Vagina (tissue), 2 donors: ENCODE measurements at places on chromosomes 4 and X.

DNA sequence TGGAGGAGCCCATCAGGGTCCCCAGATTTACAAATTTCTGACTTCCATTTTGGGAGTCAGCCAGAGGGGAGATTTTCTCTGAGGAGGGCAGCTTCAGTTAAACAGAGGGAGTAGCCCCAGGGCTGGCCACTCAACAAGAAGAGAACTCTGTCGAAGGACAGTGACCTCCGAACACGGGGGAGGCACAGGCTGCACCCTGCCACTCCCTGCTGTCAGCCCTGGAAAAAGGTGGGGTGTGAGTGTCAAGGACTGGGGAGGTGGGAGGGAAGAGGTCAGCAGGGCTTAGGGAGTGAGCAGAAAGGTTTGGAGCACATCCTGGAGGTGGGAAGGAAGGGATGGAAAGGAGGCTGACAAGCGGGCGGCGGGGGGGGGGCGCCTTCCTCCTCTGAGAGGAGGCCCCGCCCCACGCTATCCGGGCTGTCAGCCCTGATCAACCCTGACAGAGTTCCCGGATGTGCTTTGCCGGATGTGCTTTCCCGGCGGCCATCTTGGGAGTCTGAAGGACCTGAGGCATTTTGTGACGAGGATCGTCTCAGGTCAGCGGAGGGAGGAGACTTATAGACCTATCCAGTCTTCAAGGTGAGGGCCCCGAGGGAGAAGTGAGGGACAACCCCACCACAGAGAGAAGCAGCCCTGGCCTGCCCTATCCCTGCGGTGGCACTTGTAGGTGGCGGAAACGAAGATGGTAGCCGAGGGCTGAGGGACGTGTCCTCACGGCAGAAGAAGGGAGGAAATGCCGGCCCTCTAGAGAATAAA, at the start of gene MAGEC1:
Gene MAGEC1 (plus strand): TSS at position 495 of the 756 bp plus-strand sequence. CDS start 1,179 bp downstream, outside the sequence.
- peak; percentile 76 for DNase-seq

- no peak for DNase-seq
These were observed 132.5 kb upstream of the NHS start for GRCh38 chrX:17242470-17242869.

DNA sequence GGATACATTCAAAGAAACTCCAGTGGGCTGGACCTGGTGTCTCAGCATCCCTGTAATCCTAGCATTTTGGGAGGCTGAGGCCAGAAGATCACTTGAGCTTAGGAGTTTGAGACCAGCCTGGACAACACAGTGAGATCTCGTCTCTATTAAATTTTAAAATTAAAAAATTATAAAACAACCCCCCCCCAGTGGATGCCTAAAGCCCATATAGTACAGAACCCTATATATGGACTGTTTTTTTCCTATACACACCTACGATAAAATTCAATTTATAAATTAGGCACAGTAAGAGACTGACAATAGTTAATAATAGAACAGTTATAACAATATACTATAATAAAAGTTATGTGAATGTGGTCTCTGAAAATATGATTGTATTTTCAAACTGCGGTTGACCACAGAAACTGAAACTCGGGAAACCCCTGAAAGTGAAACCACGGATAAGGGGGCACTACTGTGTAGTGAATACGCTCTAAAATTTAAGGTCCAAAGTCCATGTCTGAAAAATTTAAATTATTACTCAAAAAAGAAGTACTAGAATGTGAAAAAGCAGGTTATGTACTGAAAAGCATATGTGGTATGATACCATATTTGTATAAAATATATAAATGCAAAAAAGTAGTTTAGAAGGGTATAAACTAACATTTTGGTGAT, 2.0 kb downstream of the SMIM14 start:
- DNase-seq: no peak

DNA sequence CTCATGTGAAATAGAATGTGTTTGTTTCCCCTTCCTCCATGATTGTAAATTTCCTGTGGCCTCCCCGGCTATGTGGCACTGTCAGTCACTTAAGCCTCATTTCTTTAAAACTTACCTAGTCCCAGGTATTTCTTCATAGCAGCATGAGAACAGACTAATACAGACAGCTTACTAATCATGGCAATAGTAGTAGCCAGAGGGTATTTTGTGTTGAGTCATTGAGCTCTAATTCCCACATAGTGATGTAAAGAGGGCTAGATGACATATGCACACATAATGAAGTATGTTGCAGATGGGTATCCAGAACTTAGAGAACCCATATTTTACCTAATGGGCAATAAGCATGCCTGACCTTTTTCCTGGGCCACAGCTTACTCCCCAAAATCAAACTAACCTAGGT, 1197.2 kb downstream of the PCDH7 start:
- no peak for DNase-seq

DNA sequence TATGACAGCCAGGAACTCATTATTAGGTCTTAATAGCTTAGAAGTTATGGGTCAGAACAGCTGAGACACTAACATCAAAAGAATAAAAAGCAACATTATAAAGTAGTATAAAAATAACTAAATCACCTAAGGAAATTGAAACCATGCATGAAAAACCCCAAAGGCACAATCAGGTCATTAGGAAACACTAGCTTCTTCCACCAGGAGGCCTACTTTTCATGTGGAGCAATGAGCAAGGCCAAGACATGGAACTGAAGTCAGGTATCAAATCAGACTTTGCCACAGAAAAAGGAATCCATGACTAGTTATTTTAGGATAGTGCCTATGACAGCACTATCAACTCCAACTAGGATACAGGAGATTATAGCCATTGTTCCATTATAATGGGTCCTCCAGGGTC, 7.9 kb downstream of the HUWE1 start:
- DNase-seq: no peak
